ENCODE measurements at places on chromosomes 2 and 18.

DNA sequence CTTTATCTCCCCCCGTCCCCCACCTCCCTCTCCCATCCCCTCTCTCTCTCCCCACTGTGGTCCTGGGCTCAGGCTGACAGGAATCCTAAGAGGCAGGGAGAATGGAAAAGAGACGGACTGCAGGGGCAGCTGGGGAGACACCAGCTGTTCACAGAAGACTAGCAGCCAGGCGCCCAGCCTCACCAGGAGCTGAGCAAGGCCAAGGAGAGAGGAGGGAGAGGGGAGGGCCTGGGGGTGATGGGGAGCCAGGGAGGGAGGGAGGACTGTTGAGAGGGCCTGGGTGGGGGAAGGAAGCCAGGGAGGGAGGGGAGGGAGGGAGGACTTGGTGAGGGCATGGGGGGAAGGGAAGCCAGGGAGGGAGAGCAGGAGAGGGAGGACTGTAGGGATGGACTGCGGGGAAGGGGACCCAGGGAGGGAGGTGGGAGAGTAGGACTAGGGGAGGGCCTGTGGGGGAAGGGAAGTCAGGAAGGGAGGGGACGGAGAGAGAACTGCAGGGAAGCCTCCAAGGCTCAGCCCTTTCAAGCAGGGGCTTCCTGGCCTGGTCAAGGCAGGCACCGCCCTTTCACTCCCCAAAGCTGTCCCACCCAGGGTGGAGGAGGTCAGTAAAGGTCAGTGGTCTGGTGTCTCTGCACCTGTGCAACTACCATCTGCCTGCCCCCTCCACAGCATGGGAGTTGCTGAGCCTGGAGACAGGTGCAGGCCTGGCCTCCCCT, 517.7 kb upstream of the MYT1L start:
- DNase-seq: no peak

DNA sequence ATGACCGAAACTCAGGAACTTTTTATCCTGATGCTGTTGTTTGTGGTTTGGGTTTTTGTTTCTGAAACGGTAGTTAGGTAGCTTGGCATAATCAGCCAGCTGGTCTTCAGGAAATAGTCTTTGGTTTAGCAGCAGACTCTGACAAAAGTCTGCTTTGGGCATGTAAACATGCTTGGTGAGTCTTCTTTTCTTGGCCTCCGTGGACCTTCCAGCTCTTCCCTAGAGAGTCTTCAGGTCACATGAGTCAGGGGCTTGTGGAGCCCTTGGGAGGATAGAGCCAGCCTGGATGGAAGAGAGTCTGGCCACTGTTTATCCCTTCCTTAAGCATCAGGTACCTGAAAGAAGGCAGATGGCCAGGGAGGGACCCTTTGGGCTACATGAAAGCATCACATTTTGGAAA, 154.5 kb downstream of the MGAT5 start:
- DNase-seq: no peak

GRCh38 chr2:8234253-8234652, 447.6 kb upstream of the ID2 start:
- DNase-seq: no peak

GRCh38 chr18:55549474-55550104, 38.4 kb downstream of the TCF4 start:
- no peak for DNase-seq

- no peak for DNase-seq
Observed at GRCh38 chr2:1548910-1549673, 135.8 kb downstream of the TPO start.

GRCh38 chr18:55240978-55241377, 281.7 kb upstream of the CCDC68 start:
- DNase-seq: no peak

DNA sequence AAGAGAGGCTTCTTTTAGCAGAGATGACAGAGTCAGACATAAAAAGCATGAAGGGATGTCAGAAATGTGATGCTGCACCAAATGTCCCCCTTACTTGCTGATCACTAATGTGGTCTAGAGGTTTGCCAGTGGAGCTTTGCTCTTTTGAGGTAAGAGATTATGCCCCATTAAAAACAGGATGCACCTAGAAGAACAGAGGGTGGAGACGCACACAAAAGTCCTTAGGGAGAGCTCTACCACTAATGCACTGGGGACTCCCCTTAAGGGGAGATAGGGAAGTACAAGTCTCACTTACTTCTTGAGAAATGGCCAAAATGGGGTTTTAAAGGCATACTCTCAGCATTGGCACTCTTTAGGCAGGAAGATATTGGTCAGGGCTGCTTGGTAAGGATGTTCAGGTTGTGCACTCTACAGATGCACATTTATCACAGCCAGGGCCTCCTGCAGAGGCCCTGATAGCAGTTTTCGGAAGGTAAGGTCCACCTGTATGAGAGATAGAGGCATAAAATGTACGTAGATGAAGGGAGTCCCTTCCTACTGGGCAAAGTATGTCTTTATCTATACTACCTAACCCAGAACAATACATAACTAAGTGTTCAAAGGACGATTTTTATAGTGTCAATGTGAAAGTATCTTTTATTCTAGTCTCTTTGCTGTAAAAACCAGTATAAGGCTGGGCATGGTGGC, 17.0 kb upstream of the SCYGR1 start:
- DNase-seq: no peak

GRCh38 chr18:66607632-66608031, 3.7 kb upstream of the CDH19 start:
- no peak for DNase-seq
